ENCODE measurements at places on chromosomes 4 and X. TPM values are rescaled to one million over a fixed set of nuclear protein-coding genes. Genes with fewer than 3 reads are reported as not detected.

SLC6A8 gene
- 56.2 TPM for total RNA-seq

ETDA gene
- not detected for total RNA-seq

STPG2 gene
- not detected for total RNA-seq

RHOXF1 gene
- total RNA-seq: not detected

EDA2R gene
- total RNA-seq: 10.9 TPM

RAB9B gene
- total RNA-seq: 0.91 TPM

VCX gene
- not detected for total RNA-seq

CXCL8 gene
- total RNA-seq: 23.3 TPM

SNCA gene
- total RNA-seq: 33.8 TPM

PPP2R2C gene
- total RNA-seq: 0.07 TPM

VSIG4 gene
- total RNA-seq: not detected

Measured in smooth muscle cell of the pulmonary artery (primary cell).